ENCODE measurements at places on chromosomes 1 and 21. TPM values are rescaled to one million over a fixed set of nuclear protein-coding genes. Genes with fewer than 3 reads are reported as not detected.

PKLR gene
- polyA plus RNA-seq, result 55.6 TPM

SORT1 gene
- polyA plus RNA-seq, result 41.7 TPM

PCBP3 gene
- 7.4 TPM for polyA plus RNA-seq

SLFNL1 gene
- 0.85 TPM for polyA plus RNA-seq

CRYBG2 gene
- 3.9 TPM for polyA plus RNA-seq

HSD3B1 gene
- not detected for polyA plus RNA-seq

ZYG11B gene
- polyA plus RNA-seq, result 13.1 TPM

MFSD2A gene
- polyA plus RNA-seq, result 27.1 TPM

E2F2 gene
- polyA plus RNA-seq, result 2.8 TPM

OR10Z1 gene
- 0.12 TPM for polyA plus RNA-seq

HCRTR1 gene
- polyA plus RNA-seq, result 0.81 TPM

ODR4 gene
- polyA plus RNA-seq, result 26.4 TPM

GRIK1 gene
- 1.9 TPM for polyA plus RNA-seq

C4BPA gene
- 0.04 TPM for polyA plus RNA-seq

F13B gene
- polyA plus RNA-seq, result 28.9 TPM

CLDN14 gene
- not detected for polyA plus RNA-seq

- DNase-seq, result no peak
These were observed 79.2 kb downstream of the SGIP1 start for GRCh38 chr1:66613187-66613586.

DNA sequence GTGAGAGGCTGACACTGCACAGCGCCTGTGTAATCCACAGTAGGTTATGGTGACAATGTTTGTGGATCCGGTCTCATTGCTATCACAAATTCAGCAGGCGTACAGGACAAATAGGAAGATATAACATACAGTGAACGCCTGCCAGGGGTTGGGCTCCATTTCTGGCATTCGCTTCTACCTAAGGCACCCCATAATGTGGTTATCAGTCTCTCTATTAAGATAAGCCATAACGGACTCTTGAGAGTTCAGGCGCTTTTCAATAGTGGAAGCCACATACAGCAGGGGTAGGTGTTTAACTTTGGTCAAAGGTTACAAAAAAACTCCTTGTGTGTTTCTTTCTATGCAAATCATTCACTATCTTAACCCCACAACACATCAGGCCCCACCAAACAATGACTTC lies 72.8 kb downstream of the SIPA1L2 start:
- DNase-seq, result no peak

- DNase-seq, result no peak
These were observed 28.7 kb upstream of the CDC14A start for GRCh38 chr1:100323419-100324106.

- no peak for DNase-seq
These were observed 6.4 kb upstream of the NIBAN1 start for GRCh38 chr1:184980726-184981125.

DNA sequence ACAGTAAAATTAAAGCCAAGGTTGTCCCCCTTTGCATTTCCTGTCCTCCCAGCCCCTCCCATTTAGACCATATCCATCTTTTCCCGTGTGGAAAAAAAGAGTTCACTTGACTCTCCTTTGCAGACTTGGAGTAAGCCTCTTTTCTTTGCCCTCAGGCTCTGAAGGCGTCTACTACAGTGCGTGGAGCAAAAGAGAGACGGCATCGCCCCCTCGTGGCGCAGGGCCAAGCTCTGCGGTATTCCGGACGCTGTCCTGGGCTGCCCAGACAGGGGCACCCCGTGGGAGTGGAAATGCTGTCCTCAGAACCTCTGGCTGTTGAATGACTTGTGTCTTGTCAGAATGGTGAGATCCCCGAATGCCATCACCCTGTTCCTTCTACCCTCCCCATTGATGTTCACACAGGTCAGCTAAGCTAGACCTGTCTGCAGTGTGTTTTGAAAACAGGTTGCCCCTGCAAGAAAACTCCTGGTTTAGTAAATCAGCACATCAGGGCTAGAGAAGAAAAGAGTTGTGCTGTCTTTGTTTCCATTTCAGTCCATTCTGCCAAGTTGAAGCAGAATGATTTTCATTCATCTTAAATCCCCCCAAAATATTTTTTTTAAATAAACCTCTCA lies 12.3 kb upstream of the GJA8 start:
- peak; percentile 57 for DNase-seq

- no peak for DNase-seq
These were observed 5.5 kb downstream of the TNFRSF1B start for GRCh38 chr1:12172042-12172851.

GRCh38 chr1:29202053-29202452 lies 20.4 kb upstream of the SRSF4 start:
- no peak for DNase-seq

GRCh38 chr1:93707956-93708355 lies 26.3 kb upstream of the BCAR3 start:
- DNase-seq, result no peak

GRCh38 chr21:25878344-25878743 lies 143.6 kb downstream of the GABPA start:
- peak; percentile 34 for DNase-seq

- DNase-seq, result no peak
These were observed 60.4 kb downstream of the ALG14 start for GRCh38 chr1:95012389-95012788.

GRCh38 chr1:116738673-116739370 lies 15.4 kb upstream of the CD2 start:
- no peak for DNase-seq

- DNase-seq, result no peak
These were observed 2.7 kb upstream of the PDE9A start for GRCh38 chr21:42650441-42651421.

DNA sequence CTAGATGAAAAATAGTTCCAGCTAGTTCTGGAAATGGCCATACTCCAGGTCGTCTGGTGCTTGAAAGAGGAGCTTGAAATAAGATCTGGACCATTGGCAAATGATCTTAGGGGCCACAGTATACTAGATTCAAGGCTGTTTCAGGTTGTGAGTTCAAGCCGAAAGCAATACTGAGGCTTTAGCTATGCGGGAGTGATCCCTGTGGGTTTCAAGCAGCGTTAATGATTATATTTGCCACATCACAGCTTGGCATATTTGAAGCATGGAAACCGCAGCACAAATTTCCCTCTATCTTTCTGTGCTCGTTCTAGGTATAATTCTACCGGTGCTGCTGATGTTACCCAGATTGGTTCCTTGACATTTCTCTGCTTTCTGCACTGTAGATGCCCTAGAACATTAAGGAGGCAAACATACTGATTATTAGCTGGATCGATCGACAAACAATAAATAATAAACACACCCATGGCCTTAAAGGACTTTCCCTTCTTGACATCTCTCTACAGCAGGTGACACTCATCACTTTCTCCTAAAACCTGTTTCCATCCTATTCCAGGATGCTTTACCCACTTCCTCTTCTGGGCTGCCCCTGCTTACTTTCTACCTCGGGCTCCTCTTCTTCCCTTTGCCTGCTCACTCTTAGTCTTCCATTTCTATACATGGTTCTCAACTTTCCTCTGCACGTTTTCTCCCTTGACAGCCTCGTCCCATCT lies 40.6 kb upstream of the LYST start:
- no peak for DNase-seq

DNA sequence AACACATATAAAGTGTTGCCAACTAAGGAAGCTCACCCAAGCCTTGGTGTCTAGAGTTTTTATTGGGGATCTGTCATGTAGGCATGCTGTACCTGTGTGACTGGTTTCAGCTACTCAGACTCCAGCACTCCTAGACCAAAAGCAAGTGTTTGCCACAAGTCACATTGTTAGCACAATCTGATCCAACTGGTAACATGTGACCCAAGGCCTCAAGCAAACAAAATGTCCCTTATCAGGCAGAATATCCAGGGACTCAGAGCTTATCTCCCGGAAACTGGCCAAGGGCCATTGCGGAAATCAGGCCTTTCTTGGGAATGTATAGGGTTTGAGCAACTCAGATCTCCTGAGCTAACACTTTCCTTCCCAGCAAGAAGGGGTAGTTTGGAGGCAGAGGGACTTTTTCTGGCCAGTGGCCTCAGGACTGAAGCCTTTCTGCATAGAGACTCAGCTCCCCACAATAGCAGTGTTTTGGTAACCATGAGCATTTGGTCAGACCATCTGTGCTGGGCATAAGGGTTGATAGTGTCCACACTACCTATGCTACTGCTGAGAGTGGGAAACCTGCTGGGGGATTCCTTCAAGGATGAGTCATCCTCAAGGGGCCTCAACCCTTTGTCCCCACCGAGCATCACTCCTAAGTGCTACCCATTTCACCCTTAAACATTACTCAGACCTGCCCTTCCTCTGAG lies 29.6 kb downstream of the NHLH2 start:
- DNase-seq, result peak; percentile 66

GRCh38 chr1:63804829-63805484 lies 31.1 kb downstream of the ROR1 start:
- no peak for DNase-seq

DNA sequence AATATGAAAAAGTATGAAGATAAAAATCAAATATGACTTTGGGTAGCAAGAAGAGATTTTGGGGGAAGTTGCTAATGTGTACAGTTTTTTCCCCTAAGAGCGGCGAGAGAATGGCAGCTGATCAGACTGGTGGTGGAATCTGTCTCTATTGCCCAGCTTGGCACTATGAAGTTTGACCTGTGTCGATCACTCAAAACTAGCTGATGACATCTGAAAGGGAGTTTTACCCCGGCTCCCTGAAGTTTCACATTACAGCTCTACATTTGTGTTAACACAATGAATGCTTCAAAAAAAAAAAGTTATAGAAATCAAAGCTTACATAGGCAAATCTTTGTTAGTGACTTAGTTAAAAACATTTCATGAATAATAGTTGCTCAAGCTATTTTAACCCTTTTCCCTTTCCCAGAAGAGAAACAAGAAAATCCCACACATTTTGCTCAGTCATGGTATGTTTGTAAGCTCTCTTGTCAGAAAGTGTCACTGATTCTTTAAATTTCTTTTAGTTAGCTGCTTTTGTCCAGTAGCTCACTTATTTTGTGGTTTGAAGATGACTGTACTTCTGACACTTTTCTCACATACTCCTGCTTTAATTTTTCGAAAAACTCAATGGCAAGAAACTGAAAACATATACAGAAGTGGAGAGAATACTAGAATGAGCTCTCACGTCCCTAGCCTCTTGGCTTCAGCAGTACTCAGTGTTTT lies 41.3 kb downstream of the DYRK1A start:
- DNase-seq, result no peak

- peak; percentile 76 for DNase-seq
These were observed 55.2 kb upstream of the TARBP1 start for GRCh38 chr1:234533975-234534876.

- no peak for DNase-seq
These were observed 7.2 kb upstream of the GNG12 start for GRCh38 chr1:67840449-67840848.

- DNase-seq, result no peak
These were observed 5.4 kb upstream of the ZNF281 start for GRCh38 chr1:200415227-200415626.

GRCh38 chr1:203513585-203514031 lies 19.7 kb downstream of the OPTC start:
- DNase-seq, result no peak

DNA sequence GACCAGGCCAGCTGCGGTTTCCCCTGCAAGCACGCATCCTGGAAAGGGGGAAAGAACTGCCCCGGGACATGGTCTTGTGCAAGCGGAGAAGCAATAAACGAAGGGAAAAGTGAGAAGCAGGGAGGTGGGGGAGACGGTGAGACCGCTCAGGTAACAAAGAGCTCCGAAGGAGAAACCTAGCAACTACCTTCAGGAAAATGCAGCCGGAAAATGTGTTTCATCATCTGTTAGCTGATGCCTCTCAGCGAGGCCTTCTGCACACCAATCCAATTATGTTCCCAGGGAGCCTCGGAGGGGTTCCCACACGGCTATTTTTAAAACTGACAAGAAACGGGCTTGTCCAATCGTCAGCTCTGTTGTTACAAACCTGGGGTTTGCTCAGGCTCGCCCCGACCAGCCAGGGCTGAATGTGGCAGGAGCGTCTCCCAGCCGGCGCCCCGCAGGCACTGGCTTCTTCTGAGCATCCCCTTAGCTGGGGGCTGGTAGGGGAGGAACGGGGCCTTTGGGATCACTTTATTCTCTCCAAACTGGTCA lies 3.4 kb downstream of the RIPK4 start:
- no peak for DNase-seq

DNA sequence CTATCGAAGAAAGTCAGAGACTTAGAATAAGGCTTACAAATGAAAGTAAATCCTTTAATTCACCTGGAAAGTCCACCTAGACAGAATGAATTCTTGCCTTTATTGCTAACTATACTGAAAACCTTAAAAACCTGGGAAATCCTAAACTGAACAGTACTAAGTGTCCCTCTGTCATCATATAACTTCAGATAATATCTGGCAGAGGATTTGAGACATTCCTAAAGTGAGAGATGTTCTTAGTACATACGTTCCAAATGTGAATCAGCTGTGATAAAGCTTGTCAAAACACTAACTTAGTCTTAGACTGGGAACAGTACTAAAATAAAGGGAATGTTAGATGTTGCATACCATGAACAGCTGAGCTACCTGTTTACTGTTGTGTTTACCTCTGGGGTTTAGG lies 121.7 kb downstream of the TNFSF18 start:
- DNase-seq, result no peak

- DNase-seq, result peak; percentile 72
These were observed 1.7 kb downstream of the BEST4 start for GRCh38 chr1:44786138-44786840.

- peak; percentile 66 for DNase-seq
These were observed 3.0 kb downstream of the EFNA3 start for GRCh38 chr1:155081472-155082300.

GRCh38 chr1:211654838-211655787 lies 20.3 kb downstream of the NEK2 start:
- peak; percentile 82 for DNase-seq

- DNase-seq, result no peak
These were observed 226.8 kb downstream of the SIPA1L2 start for GRCh38 chr1:232403017-232403714.

GRCh38 chr1:226004396-226004795 lies 5.3 kb upstream of the SDE2 start:
- no peak for DNase-seq

- DNase-seq, result no peak
These were observed 53.4 kb downstream of the DPH5 start for GRCh38 chr1:100972185-100972584.

Data from large intestine (tissue), 12 donors.